ENCODE measurements at places on chromosomes 7 and 10. TPM values are rescaled to one million over a fixed set of nuclear protein-coding genes. Genes with fewer than 3 reads are reported as not detected.

Gene CPN1
- not detected for total RNA-seq

Gene TRIM50
- not detected for total RNA-seq

DNA sequence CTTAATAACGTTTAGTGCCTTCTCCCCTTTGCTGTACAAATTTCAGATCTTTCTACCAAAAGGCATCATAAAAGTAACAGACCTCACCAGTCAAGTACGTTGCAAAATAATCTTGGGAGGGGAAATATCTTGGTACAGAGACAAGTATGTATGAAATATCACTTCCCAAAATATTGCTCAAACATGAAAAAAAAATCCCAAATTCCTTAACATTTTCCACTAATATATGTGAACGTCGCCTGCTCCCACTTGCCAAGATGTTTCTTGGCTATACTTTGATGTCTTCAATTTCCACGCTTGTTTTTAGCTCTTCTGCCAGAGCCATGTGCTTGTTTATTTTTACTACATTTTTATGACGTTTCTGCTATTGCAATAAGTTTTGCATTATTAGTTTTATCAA lies 223.5 kb downstream of the PLXNA4 start:
- no peak for DNase-seq

DNA sequence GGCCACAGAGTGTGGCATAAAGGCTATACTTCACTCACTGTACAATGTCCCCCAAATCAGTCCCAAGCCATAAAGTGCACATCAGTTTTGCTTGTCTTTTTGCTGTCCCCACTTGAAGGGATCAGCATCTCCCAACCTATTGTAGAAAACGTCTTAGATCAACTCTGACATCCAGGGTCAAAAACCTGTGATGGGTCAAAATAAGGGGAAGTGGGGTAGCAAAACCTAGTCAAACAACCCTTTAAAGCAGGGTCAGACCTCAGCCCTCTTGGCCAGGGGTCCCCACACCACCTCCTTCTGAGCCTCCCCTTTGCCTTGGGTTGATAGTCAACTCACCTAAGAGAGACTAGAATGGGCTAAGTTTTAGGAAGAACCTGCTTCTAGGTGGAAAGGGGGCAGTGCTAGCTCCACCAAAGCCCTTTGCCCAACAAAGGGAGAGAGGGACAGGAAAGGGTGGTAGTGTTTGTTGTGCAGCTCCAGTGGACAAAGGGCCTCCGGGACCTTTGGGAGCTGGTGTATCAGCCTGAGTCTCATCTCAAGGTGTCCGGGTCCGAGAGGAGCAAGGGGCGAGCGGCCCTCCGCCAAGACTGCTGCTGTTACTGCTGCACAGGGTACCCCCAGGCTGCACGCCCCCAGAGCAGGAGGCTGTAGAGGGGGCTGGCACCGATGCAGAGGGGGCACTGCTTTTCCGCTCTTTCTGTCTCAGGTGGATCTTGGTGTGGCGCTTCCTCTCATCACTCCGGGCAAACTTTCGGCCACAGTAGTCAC lies 3.3 kb downstream of the EGR2 start:
- DNase-seq: no peak

Gene NEUROD6
- not detected for total RNA-seq

GRCh38 chr10:45404087-45404769 lies 30.2 kb downstream of the ALOX5 start:
- no peak for DNase-seq

GRCh38 chr10:50538555-50539398 lies 85.0 kb downstream of the SGMS1 start:
- DNase-seq: no peak

- DNase-seq: no peak
Observed at GRCh38 chr10:94010886-94011285, 17.2 kb downstream of the PLCE1 start.

Gene C10orf67
- not detected for total RNA-seq

Gene PYROXD2
- total RNA-seq: 4.3 TPM
